CD8-positive, alpha-beta memory T cell (primary cell): ENCODE measurements at places on chromosomes 5 and 9.

DNA sequence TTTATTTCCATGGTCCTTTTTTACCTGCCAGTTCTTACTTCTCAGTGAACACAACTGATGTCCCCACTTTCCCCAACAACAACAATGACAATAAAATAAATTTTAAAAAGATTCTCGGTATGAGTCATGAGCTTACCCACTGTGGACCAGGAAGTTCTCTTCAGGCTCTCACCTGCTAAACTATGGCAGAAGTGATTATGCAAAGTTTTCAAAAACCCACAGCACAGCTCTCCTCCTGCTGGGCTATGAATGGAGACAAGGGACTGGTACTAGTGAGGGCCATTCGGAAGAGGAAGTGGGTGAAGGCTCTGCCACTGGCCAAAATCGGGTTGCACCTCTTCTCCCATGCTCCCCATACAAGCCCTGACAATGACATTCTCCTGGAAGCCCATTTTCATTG is 429.4 kb downstream of the PIK3R1 start:
- no peak for DNase-seq

DNA sequence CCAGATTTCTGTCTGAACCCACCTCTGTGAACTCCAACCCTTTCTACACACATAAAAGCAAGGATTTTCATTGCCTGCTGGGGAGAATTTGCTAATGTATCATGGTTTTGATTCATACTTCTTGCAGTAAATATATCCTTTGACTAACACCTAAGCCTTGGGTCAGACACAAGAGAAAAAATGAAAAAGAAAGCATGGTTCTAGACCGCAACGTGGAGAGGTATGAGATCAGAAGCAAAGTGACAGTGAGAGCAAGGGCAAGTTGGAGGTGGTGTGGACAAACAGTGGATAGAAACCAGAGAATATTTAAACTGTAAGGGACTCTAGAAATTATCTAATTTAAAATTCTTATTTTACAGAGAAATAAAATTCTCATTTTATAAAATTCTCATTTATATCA is 212.9 kb upstream of the SEMA6A start:
- DNase-seq = no peak

- DNase-seq = no peak
Observed at GRCh38 chr5:78573318-78573717, 75.3 kb downstream of the LHFPL2 start.

DNA sequence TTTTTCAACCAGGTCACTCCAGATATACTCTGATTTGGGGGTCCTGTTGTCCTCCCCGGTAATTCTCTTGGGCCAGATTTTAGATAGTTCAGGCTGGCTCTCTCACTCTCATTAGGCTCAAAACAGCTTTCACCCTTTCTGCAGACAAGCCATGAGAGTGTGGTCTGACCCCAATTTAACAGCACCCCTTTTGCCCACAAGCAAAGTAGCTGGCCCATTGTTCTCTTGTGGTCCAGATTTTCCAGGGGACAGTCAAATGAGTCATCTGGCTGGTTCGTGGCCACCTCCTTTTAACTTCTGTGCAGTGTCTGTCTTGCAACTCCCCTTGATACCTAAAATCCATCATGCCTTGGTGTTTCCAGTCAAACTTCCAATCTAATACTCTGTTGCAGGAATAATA is 16.5 kb downstream of the BHMT2 start:
- DNase-seq = no peak

DNA sequence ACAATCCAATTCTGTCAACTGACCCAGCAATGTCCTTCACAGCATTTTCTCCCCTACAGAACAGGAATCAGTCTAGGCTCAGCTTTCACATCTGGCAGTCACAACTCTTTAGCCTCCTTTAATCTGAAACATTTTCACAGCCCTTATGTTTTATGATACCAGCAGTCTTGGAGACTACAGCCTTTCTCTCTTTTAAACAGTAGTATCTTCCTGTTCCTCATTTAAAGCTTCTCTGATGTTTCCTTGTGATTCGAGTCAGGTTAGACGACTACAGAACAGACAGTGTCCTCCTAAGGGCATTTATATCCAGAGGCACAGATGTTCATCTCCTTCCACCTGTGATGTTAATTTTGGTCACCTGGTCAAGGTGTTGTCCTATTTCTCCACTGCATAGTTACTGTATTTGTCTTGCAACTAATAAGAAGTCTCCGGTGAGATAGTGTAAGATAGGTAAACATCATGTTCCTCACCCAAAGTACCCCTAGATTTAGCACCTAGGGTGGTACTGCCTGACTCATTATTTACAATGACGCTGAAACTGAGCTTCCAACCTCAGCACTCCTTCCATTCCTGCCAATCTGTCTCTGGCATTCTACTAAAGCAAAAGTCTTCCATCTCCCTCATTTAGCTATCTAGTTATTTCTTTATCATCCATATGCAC is 20.7 kb downstream of the TTC39B start:
- DNase-seq = no peak

DNA sequence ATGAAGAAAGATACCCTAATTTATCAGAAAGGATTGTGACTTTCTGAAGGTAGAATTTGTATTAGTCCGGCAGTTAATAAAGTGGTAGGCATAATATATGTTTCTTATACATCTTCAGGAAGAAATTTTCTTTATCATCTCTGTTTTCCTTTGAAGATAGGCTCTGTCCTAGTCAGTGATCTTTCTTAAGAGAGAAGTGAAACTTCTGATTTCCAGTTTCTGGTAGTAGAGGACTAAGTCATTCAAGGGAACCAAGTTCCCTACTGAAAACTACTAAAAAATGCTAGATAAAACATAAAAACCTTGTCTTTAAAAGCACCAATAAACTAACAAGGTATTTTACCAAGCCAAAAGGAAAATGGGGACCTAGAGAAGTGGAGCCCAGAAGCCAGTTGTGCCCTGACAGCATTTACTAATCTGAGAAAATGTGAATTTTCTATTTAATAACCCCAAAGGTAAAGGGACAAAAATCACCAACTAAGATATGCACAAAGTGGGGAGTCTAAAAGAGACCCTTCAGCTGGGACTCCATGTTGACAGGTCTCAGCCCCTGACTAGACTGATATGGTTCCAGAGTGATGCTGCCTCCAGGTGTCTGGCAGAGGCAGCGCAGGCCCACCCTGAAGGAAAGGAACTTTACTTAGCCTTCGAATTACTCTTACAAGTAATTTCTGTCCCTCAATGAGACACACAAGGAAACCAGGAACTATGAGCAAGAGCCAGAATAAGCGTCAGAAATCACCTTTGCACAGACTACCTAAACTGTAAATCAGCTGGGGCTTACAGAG is 72.7 kb downstream of the FAM78A start:
- DNase-seq = no peak

GRCh38 chr5:135243556-135244285 is 155.3 kb downstream of the MACROH2A1 start:
- no peak for DNase-seq

DNA sequence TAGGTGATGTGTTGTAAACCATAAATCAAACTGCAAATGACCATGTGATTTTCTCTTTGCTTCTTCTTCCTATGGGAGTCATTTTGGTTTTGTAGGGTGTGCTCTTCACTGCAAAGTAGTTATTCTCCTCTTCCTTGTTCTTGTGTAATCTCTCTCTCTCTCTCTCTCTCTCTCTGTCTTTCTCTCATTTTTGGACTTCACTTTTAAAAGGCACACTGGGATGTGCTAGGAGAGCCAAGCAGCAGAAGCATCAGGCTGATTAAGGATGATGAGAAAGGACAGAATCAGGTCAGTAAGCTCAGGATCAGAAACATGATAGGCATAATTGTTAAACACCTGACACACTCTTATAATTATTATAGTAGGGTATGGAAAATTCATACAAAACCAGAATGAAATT is 505.3 kb upstream of the ZNF608 start:
- no peak for DNase-seq

DNA sequence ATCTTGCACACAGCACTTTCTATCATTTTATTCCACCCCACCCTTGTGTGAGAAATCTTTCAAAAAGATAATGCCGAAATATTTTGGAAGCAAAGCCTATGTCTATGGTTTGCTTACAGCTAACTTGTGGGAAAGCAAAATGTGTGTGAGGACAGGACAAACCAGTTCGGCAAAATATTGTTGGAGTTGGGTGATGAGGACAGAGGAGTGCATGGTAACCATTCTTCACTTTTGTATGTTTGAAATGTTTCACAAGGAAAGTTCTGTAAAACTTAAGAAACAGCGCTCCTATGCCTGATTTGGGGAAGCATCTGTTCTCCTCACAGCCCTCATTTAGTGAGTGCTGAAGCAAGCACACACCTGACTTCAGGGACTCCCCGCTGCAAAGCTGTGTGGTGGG is 62.0 kb upstream of the RNF130 start:
- DNase-seq = no peak

GRCh38 chr5:23302438-23302837 is 205.0 kb upstream of the PRDM9 start:
- DNase-seq = no peak

DNA sequence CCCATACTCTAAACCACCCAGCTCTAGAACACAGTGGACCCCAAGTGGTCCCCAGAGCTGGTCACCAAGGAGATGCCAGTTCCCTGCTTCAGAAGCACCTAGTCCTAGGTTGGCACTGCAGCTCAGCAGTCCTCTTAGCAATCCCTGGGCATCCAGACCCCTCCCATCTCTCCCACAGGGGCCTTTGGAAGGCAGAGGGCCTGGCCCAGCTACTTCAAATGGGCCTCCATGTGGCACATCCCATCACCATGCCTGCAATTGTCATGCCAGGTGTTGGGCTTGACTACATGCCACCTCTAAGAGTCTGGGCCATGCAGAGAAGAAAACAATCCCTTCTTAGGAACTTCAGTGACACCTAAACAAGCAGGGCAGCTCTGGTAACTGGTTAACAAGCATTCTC is 14.1 kb downstream of the MACROH2A1 start:
- DNase-seq = no peak

DNA sequence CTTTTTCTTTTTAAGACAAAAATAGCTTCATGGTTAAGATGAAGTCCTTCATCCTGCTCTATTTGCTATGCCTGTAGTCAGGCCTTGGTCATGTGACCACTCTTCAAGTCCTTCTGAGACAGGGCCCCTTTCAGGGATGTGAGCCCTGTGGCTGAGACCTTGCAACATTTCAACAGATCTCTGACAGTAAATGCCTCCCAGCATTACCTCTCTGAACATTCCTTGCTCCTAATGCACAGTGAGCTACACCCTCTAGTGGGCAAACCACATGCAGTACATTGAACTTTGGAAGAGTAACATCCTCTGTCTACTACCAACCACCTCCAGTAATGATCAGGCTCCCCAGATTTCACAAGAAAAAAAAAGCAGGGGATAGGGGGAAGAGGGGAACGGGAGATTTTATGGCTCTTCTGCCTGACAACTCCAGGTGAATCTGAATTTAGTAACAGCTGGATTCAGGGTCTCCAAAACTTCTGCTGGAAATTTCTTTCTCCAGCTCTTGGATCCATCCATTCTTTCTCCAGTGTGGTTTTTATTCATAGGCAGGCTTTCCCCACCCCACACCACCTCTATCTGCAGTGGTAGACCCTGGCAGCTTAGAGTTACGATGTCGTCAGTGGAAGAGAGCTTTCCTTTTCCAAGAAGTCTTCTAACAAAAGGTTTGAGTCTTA is 8.9 kb upstream of the FBXO38 start:
- peak; percentile 43 for DNase-seq

GRCh38 chr5:109053995-109054417 is 306.3 kb downstream of the FER start:
- no peak for DNase-seq

DNA sequence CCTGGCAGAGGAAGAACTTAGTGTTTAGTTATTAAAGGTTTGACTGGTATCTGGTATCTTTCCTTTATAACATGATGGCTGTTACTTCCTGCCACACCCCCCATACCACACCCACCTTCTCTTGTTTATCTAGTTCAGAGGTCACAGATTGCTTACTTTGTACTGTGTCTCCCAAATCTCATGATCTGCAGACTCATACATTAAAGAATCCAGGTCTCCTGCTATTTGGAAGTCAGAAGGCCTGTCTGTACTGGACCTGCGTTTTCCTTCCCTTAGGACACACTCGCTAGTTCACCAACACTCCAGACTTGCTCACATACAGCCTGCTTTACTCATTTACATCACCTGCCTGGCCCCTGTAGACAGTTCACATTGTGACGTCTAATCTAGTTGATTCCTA is 39.3 kb downstream of the NUDT12 start:
- DNase-seq = no peak

DNA sequence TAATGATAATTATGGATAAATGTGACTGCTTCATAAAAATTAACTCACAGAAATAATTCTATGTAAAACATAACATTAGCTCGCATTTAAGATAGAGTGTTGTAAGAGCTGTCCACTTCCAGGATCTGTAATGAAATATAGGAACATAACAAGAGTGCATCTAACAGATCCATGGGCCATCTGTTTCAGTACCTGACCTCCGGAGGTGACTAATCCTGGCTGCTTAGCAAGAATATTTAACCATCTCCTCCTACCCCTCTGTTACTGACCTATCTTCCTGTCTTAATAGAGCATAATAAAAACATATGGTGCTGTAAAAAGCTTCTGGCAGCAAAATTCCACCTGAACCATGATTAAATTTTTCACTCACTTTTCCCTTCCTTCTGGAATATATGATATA is 7.1 kb downstream of the PLCXD3 start:
- no peak for DNase-seq

DNA sequence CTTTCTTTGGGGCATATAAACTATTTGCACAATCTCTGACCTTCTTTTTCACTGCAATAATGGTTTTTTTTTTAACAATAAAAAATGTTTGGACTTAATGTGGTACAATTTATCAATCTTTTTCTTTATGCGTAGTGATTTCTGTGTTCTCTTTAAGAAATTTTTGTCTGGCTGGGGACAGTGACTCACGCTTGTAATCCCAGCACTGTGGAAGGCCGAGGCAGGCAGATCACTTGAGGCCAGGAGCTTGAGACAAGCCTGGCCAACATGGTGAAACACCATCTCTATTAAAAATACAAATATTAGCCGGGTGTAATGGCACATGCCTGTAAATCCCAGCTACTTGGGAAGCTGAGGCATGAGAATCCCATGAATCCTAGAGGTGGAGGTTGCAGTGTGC is 72.3 kb downstream of the STK32A start:
- DNase-seq = no peak

DNA sequence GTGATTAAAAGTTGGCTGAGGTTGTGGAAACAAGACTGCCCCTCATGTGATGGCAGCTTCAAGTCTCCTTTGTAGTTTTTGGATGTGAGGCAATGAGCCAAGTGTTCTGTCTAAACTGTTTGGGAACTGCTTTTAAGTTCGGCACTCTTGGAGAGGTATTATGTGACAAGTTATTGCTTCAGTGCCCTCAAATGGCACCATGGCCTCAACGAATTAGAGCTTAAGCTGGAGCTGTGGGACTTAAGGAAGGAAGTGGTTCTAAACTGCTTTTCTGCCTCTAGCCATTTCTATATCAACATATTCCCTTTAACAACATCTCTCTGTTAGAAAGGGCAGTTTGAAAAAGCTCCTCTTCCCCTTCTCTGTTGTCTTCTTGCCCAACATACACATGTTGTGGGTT is 227.7 kb downstream of the RFK start:
- DNase-seq = no peak

GRCh38 chr9:131934673-131935072 is 145.0 kb downstream of the MED27 start:
- no peak for DNase-seq
